Colonic mucosa (tissue), 4 donors: ENCODE measurements at places on chromosomes 2 and 18. TPM values are rescaled to one million over a fixed set of nuclear protein-coding genes. Genes with fewer than 3 reads are reported as not detected.

The PAX8 gene
- 1.9 TPM for total RNA-seq

- no peaks in the 10 kb centered on the region for H3K27me3 ChIP-seq
- no peak overlapping the region for H3K4me3 ChIP-seq
- no peaks in the 10 kb centered on the region for H3K4me1 ChIP-seq
- no peak for DNase-seq
Observed at GRCh38 chr2:10977003-10977402, 65.3 kb downstream of the KCNF1 start.

The SLC23A3 gene
- total RNA-seq, result 4.7 TPM

The PTRHD1 gene
- total RNA-seq, result 47.6 TPM

The C2orf15 gene
- 3.6 TPM for total RNA-seq

The HYCC2 gene
- total RNA-seq, result 23.9 TPM

DNA sequence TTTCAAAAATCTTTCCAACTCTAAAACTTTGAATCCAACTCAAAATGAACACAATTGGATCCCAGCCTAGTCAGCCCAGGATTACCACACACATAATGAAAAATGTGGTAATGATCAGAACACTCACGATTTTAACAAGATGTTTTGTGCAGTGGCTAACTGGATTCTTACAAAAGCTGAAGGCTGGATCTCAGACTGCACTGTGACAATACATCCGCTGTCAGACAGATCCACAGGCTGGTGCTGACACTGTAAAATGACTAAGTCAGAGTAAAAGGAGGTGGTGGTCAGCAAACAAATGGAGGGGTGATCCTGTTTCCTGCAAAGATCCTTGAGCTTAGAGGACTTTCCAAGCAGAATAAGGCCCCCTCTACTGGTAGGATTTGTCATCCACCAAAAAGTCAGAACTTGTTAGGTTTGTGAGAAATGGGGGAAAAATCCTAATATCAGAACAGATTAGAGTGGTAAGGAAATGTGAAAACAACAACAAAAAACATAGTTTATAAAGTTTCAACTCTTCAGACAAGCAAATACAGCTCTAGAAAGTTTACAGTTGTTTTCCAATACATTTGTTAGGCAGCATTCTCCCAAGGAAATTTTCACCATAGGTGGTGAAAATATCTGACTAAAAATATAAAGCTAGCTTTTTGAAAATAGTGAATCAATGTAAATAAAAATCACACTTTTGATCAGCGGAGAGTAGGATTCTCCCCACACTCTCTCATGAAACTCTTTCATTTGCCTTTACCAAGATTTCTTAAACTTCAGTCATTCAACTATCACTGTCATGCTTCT lies 211.9 kb downstream of the AGPS start:
- DNase-seq, result peak; percentile 62
- no peaks in the 10 kb centered on the region for H3K36me3 ChIP-seq
- no peaks in the 10 kb centered on the region for H3K27me3 ChIP-seq
- peaks cover 3% of the 10 kb centered on the region for H3K4me1 ChIP-seq

DNA sequence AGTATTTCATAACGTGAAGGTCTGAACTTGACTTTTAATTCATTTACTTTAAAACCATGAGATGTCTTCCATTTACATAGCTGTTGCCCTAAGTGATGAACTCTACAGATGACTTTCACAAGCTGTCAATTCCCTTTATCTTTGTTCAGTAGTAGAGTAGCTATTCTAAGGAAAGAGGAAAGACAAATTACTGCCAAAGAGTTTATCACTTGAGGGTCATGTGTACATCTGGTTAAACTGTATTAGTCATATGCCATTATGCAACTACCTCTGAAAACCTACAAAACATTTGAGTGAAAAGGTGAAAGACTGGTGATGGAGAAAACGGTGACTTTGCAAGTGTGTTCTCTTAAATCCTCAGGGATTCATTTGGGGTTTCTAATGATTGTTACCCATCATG lies 763.9 kb downstream of the TMEM182 start:
- H3K36me3 ChIP-seq, result no peaks in the 10 kb centered on the region
